ENCODE measurements at places on chromosomes 11 and 22.

DNA sequence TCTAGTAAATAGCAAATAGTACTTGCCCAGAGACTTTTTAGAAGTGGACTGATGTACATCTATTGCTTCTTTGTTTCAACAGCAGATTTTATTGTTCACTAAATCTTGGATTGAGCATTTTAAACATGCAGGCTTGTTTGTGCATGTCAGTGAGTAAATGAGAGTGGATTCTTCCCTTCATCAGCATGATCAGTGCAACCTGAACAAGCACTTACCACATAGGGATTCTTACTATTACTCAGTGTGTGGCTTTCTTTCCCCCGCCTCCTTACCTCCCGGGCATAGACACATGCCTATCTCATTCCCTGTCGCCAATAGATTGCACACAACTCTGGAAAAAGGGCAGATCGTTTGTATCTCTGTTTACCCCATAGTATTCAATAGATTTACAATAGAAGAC lies 197.5 kb downstream of the C11orf87 start:
- no peak for DNase-seq

DNA sequence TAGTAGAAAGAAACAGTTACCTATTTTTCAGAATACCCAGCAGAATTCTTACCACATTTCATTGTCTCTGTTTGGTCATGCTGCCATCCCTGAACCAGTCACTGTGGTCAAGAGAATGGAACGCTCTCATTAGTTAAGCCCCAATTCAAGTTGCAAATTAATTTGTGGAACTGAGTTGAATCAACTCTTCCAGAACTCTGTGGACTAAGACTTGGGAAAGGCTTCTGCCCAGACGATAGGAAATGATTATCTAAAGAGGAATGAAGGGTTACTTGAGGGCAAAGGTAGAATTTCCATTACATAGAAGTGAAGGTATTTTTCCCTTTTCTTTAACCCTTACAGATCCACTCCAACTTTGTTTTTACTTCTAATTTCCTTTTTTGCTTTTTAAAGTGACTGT lies 286.4 kb downstream of the DYNC2H1 start:
- no peak for DNase-seq

- no peak for DNase-seq
Observed at GRCh38 chr11:103525069-103525468, 415.8 kb downstream of the DYNC2H1 start.

GRCh38 chr22:44025171-44026065 lies 1.3 kb downstream of the PARVB start:
- no peak for DNase-seq

- DNase-seq, result no peak
Observed at GRCh38 chr11:95065336-95065735, 1.4 kb upstream of the SRSF8 start.

DNA sequence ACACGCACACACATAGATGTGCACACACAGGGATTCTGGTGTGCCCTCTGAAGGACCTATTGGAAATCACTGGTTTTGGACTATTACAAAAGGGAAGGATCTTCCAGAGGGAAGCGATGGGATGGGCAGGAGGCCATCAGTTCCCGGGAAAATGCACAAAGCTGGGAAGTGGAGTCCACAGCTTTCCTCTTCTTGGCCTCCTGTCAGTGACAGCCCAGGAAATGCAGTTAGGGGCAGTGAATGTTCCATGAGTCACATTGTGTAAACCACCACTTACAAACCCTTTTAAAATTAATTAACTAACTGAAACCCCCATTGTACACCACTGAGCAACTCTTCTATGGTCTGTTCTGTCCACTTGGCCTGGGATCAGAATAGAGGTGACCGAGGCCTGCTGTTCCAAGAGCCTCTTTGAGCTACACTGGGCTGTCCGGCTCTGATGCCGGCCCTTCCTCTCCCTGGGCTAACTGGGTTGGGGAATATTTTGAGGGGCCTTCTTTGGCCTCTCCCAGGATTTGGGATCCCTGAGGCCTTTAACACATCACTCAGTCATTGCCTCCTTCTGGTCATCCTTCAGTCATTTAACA lies 137.7 kb downstream of the FEZ1 start:
- no peak for DNase-seq
